Mesenteric fat pad (tissue), 1 donor: ENCODE measurements at places on chromosomes 7 and 10. TPM values are rescaled to one million over a fixed set of nuclear protein-coding genes. Genes with fewer than 3 reads are reported as not detected.

Gene MALRD1
- 1.1 TPM for total RNA-seq

Gene ABCB4
- total RNA-seq = 1.3 TPM

Gene CCDC172
- not detected for total RNA-seq

Gene PTPRZ1
- total RNA-seq = 0.48 TPM

Gene ASL
- 24.3 TPM for total RNA-seq

Gene ARID5B
- 126 TPM for total RNA-seq

Gene SYT15
- total RNA-seq = 6.3 TPM

Gene CFAP46
- not detected for total RNA-seq

- no peak for DNase-seq
These were observed 288.5 kb upstream of the POT1 start for GRCh38 chr7:125218076-125218475.

- no peak for DNase-seq
These were observed 44.4 kb downstream of the FOXI2 start for GRCh38 chr10:127781412-127781811.

- no peak for DNase-seq
These were observed 128.5 kb downstream of the INHBA start for GRCh38 chr7:41574377-41574776.

GRCh38 chr7:153276394-153276793 lies 516.8 kb downstream of the ACTR3B start:
- DNase-seq = no peak

GRCh38 chr7:64504581-64505120 lies 58.2 kb downstream of the ZNF680 start:
- no peak for DNase-seq

DNA sequence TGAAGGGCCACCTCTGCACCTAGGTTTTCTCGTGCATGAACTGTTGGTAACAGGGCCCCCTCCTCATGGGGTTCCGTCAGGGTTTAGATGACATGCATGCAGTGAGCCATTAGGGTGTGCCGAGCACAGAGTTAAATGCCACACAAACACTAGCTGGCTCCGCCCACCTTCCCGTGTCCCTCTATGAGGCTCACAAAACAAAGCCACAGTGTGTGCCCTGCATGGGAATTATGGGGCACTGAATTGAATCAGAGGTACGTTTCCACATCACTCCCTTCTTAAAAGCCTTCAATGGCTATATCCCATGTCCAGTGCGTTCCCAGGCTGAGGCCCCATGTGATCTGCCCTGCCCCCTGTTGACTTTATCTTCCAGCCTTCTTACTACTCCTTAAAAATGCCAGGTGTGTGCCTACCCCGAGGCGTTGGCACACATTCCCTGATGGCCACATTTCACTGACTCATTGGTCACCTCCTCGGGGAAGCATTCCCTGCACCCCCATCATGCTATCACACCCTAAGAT lies 35.7 kb downstream of the GSDME start:
- no peak for DNase-seq

- no peak for DNase-seq
These were observed 75.3 kb downstream of the HIP1 start for GRCh38 chr7:75663302-75663907.

DNA sequence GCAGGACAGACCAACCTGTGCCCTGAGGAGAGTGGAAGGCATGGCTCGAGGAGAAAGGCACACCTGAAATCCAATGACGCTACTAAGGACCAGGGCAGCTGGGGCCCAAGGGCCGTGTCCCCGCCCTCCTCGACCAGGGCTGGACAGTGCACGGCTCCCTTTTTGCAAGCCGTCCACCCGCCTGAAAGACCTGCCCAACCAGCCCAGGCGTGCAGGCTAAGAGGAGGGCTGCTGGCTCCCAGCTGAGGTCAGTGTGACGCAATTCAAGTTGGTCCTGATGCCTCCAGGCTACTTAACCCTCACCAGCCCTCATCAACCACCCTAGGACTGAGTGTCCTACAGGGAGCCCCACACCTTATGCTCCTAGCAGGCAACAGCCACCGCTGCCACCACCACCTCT lies 69.3 kb downstream of the DLG5 start:
- DNase-seq = no peak
